ENCODE measurements at places on chromosomes 2 and 18.

DNA sequence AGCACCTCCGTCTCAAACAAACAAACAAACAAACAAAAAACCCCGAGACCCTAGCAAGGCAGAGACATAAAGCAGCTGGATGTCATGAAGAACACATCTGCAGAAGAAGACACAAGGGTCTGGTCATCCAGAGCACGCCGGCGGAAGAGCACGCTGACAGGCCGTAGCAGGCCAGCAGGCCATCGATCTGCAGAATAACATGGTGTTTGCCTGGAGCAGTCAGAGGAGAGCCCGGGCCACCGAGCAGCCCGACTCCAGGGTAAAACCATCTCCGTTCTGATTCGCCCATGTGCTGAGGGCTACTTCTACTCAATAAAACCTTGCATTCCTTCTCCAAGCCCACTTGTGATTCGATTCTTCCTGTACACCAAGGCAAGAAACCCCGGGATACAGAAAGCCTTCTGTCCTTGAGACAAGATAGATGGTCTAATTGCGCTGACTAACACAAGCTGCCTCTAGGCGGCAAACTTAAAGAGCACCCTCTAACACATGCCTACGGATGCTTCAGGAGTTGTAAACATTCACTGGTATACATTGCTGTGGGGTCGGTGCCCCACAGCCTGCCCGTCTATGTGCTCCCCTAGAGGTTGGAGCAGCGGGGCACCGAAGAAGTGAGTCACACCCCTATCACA is 549.8 kb upstream of the NRXN1 start:
- DNase-seq: no peak

DNA sequence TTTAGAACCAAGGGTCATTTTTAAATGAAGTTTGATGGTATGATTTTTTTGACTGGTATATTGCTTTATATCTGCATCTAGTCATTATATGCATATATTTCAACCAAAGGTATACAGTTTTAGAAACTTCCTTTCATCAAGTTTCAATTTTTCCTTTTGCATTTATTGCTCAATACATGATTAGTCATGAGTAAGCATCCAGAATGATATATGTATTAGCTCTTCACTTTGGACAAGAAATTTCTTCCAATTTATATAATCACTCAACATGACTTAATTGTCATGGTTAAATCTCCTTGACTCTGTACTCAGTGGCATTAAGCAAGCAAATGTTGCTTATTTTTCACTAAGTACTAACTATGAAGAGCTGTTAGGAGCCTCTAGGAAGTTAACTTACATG is 123.6 kb downstream of the PLCL1 start:
- DNase-seq: no peak

DNA sequence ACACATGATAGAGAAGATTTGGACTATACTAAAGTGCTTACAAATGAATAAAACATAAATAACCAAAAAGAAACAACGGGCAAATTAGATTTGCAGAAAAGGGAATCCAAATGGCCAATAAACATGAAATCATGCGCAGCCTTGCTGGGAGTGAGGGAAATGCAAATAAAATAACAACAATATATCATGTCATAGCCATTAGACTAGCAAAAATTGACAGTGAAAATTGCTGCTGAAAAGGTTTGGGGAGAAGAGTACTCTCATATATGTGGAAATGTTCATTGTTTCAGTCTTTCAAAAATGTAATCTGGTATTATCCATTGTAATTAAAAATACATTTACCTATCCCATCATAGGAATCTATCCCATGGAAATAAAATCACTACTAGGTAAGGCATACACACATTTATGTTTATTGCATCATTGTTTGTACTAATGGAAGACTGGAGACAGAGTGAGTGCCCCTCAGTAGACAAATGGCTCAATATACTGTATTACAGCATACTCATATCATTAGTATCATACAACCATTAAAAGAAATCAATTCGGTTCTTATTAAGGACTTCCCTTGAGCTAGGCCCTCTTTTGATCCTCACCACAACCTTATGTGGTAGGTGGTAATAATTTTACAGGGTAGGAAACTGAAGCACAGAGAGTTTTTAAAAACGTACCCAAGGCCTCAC is 94.1 kb upstream of the MSTN start:
- no peak for DNase-seq

DNA sequence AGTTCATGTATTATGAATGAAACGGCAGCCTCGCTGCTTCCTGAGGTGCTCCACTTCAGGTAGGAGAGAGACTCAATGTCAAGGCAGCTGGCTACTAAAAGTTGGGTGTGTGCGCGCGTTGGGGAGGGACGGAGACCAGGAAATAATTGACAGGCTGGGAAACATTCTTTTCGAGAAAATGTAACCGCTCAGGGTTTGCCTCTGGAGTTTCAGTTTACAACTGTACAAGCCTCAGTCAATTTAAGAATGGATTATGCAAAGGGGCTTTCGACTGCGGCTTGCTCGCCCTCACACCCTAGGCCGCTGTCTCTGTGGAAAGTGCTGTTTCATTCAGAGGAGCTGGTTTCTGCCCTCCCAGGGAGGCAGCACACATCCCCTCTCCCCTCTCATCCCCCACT is 4.4 kb upstream of the SPRED2 start:
- DNase-seq: peak; percentile 71

DNA sequence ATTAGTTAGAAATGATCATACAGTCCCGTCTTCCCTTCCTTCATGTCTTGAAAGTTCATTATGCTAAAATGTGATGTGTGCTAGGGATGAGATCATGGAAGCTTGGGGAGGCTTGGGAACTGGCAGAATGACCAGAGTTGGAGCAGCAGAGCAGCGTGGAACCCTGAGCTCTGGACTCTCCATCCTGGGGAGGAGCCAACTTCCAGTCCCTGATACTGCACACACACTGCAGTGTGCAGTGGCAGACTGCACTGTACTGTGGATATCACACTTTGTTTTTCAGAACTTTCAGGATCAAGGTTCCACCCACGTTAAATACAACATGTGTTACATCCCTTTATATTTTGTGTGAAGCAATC is 27.3 kb upstream of the GREB1 start:
- no peak for DNase-seq

DNA sequence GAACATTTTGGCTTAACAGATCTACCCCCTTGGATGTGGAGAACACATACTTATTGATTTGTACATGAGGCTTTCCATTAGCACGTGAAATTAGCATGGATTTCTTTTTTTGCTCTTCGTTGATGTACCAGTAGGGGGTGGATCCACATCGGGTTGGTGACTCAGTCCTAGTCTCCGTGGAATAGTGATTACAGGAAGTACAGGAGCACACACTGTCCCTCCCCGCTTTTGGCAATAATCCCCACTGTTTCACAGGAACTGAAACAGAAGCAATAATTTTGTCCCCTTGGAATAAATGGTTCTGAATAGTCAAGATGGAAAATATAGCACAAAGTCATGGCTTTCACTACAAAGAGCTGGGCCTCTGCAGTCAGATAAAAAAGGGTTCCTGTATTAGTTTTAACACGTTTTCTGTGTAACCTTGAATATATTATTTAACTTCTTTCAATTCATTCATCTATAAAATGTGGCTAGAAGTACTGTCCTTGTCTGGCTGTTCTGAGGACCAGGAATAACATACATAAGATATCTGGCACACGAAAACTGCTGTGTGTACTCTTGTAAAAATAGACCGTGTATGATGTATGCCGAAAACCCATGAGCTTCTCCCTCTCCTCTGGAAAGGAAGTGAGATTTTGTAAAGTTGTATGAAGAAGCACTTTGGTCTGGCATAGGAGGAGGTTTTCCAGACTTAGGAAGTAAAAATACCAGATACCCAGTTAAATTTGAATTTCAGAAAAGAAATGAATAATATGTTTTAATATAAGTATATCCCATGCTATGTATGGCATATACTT is 229.2 kb downstream of the GALR1 start:
- no peak for DNase-seq

Measured in HAP-1 (cell line).